ENCODE measurements at places on chromosomes 7 and 10. TPM values are rescaled to one million over a fixed set of nuclear protein-coding genes. Genes with fewer than 3 reads are reported as not detected.

- no peak overlapping the region for H3K4me3 ChIP-seq
- no peaks in the 10 kb centered on the region for H3K36me3 ChIP-seq
- no peak overlapping the region for H3K27ac ChIP-seq
- no peak for DNase-seq
These were observed 348.7 kb upstream of the LRGUK start for GRCh38 chr7:133778472-133778871.

DNA sequence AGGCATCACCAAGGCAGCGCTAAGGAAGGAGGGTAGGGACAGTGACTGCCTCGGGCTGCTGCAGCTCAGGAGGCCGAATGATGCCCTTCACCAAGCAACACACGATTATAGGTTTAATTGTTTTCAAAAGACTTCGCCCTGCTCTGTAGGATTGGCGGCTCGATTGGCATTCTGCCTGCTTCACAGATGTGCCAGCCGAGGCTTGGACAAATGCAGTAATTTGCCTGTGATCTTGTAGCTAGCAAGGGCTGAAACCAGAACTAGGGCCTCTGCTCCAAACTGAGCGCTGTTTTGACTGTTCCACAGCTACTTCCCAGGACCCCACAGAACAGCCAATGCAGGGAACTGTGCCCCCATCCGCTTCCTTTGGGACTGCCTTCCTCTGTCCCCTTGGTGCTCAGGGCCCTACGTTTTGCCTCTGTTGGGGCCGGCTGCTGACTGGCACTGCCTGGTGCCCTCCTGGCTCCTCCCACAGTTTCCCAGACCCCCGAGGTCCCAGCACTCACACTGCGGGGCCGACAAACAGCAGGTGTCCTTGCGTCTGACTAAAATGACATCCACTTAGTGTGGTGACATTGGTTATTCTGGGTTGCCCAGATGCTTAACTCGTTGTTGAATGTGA, 62.6 kb upstream of the EN2 start:
- no peak overlapping the region for H3K27ac ChIP-seq
- no peak for DNase-seq
- H3K4me1 ChIP-seq = no peaks in the 10 kb centered on the region
- no peaks in the 10 kb centered on the region for H3K36me3 ChIP-seq
- no peaks in the 10 kb centered on the region for H3K27me3 ChIP-seq

Gene PUS7
- 22.0 TPM for total RNA-seq

DNA sequence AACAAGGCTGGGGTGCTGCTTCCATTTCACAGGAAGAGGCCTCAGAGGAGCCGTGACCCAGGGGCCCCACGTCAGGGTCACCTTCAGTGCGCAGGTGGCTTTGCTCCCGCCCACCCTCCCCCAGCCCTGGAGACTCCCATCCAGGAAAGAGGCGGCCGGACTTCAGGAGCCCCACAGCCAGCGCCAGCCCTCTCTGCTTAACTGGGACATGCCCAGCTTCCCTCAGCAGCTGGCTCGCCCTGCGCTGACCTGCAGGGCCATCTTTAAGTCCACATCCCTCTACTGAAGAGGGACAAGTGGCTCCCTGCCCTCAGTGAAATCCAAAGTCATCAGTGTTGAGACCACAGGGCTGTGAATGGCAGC, 141.9 kb upstream of the PPP2R2D start:
- DNase-seq = no peak
- H3K4me1 ChIP-seq = no peaks in the 10 kb centered on the region
- H3K27ac ChIP-seq = no peak overlapping the region
- no peaks in the 10 kb centered on the region for H3K36me3 ChIP-seq

DNA sequence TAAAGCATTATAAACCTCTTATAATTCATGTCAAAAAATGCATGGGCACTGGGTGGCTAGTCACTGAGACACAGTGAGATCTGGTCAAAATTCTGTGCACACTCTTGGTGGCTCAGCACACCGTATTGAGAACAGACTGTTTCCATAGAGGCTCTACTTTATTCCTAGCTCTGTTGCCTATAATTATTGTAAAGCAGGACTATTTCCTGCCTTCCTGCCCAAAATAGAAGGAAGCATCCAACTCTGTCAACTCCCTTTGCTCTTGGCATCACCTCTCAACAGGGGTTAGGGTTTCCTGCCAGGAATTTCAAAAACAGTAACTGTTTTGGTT, 45.1 kb downstream of the PTN start:
- H3K4me3 ChIP-seq = no peak overlapping the region
- H3K4me1 ChIP-seq = peaks cover 15% of the 10 kb centered on the region
- no peak overlapping the region for H3K27ac ChIP-seq
- DNase-seq = no peak

DNA sequence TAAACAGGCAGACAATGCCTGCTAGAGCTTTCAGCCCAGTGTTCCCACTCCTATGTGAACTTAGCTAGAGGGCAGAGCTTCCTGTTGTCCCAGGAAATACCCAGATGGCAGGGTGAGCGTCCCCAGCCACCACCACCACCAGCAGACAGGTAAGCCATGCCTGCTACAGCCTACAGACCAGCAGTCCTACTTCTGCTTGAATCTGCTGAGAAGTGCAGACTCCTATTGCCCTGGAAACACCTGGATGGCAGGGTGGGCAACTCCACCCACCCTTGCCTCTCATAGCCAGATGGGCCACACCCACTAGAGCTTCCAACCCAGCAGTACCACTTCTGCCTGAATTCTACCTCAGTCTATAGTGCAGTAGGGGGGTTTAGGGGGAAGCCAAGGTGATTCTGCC, 64.4 kb downstream of the FBXL13 start:
- H3K27ac ChIP-seq = no peak overlapping the region
- no peak for DNase-seq
- H3K36me3 ChIP-seq = no peaks in the 10 kb centered on the region
- H3K27me3 ChIP-seq = no peaks in the 10 kb centered on the region

DNA sequence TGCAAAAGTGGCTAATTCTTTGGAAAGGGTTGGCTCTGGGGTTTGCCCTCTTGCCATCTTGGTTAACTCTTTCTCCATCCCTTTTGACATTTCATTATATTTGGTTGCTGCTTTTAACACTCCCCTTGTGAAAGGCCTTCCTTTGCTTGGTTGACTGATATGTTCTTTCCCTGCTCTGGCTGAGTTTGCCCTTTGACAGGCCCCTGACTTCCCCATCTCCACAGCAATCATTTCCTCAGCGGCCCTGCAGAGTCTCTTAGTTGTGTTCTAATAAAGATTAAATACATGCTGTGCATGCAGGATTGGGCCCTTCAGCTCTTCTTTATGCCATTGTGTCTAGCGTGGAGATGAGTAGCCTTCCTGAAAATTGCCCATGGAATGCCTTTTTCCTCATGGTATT, 84.5 kb upstream of the CSTF2T start:
- H3K4me1 ChIP-seq = no peaks in the 10 kb centered on the region
- H3K36me3 ChIP-seq = no peaks in the 10 kb centered on the region
- H3K27ac ChIP-seq = no peak overlapping the region
- DNase-seq = no peak
- no peaks in the 10 kb centered on the region for H3K27me3 ChIP-seq
- no peak overlapping the region for H3K4me3 ChIP-seq

Gene PLAC9
- not detected for total RNA-seq

DNA sequence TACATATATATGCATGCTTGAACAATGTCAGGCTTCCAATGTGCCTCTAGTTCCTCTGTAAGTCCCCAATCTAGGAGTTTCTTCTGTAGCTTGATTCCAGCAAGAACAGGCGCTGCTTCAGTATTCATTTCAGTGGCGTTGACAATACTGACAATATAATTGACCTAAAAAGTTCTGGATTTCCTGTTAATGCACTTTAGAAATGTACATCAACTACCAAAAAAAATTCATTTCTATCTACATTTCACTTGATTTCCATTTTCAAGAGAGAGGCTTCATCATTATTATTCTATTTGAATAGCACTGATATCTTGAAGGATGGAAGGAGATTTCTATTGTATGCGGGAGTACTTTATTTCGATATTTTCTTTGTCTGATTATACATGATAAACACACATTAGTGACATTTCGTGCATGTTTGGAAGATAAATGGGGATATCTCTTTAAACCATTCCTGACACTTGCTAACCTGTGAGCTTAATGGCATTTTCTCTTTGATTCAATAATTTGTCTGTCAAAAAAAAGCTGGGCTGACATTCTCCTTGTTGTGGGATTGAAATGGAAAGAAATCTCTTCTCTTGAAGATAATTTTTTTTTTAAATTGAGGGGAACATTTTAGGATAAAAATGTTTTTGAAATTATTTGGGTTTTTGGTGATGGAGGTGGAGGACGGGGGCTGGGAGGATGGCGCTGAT, 568.2 kb downstream of the LRMDA start:
- H3K36me3 ChIP-seq = no peaks in the 10 kb centered on the region
- DNase-seq = no peak
- no peaks in the 10 kb centered on the region for H3K27me3 ChIP-seq
- H3K27ac ChIP-seq = no peak overlapping the region
- H3K4me1 ChIP-seq = no peaks in the 10 kb centered on the region
